ENCODE measurements at places on chromosomes 5 and 9.
A peak's percentile ranks its signal among the peaks of the same experiment; 100 is the strongest.

DNA sequence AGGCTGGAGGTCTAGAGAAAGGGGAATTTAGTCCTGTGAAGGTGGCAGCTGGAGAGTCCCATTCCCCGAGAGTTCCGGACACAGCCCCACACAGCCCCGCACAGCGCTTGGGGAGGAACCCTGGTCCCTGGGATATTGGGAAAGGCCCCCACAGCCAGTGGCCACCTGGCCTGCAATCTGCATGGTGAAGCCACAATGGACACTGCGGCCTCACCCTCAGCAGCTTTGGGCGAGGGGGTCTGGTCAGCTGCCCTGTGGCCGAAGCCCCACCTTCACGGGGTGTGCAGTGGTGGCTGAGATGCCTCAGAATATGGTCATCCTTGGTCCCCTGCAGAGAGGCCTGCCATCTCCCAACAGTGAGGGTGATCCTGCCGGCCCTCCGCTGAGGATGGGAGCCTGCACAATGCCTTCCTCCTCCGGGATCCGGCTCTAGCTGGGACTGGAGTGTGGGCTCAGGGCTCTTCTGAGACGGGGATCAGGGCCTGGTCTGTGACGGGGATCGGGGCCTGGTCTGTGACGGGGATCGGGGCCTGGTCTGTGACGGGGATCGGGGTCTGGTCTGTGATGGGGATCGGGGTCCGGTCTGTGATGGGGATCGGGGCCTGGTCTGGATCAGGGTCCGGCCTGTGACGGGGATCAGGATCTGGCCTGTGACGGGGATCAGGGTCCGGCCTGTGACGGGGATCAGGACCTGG, 33.3 kb upstream of the TMEM250 start:
- DNase-seq, result no peak

GRCh38 chr9:96519787-96520186, 69.8 kb downstream of the HABP4 start:
- DNase-seq, result no peak

DNA sequence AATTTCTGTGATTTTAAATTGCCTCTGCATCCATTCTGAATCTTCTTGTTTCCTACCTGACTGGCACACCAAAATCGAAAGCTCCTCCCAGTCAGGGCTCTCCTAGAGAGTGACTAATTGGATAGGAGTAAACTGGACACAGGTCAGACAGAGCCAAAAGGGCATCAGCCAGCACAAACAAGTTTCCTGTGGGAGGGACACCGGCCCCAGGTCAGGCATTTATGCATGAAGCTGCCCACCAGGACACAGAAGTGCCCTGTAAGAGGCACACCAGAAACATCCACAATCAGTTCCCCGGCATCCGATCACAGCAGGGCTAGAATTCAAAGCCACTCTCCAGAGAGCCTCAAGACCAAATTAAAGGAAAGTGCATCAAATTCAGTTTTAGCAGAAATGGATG, 78.4 kb downstream of the SFXN1 start:
- DNase-seq, result no peak

DNA sequence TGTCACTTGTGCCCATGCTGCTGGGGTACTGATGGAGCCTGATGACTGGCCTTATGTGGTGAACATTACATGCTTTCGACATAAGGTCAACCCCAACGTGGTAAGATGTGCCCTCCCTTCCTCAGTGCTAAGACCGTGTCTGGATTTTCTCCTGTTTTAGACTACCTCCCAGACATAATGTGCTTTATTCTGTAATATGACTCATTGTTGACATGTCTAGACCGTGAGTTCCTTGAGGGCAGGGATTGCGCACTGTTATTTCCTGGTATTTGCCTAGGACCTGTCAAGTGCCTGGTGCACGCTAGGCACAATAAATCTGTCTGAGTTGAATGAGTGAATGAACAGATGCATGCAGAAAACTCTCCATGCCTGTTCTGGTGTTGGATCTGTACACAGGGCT, 346.0 kb downstream of the KDM4C start:
- DNase-seq, result no peak

DNA sequence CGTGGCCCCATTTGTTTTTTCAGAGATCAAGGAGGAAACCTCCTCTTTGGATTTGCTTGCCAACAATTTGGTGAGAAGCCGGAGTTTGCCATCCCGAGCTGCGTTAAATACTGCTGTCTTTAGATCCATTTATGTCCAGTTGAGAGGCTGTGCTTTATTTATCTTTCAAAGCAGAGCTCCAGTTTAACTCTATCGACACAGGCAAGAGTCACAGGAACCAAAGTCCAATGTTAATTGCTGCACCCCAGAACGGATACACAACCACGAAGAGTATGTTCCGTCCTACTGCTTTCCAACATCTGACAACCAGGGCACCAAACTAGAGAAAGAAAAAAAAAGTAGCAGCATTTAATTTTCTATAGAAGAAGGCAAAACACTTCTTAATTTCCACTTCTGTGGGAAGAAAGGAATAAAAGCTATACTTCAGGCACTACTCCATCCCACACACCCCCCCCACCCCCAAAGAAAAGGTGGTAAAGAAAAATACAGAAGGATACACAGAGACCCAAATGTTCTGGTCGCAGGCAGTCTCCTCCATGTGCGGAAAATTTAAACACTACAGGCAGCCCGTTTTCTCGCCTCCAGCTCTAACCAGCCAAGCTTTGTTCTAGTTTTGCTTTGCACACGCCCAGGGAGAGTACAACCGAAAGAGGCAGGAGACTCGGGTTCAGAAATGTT, 1.1 kb downstream of the FEM1C start:
- DNase-seq, result no peak

DNA sequence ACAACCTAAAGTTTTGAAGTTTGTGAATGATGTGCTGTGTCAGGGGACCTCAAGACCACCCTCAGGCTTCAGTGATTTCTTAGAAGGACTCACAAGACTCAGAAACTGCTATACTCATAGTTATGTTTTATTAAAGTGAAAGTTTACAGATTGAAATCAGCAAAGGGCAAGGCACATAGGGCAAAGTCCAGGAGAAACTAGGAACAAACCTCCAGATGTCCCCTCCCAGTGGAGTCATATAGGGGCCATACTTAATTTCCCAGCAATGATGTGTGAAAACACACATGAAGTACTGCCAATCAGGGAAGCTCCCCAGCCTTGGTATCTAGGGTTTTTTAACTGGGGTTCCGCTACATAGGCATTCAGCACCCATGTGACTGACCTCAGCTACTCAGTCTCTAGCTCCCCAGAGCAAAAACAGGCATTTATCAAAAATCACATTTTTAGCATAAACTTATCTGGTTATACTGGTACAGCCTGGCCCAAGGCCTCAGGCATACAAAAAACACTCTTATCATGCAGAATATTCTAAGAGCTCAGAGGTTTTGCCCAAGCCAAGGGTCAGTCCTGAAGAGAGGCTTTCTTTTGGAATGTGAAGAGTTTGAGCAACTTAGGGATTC, 74.7 kb upstream of the ANKRD55 start:
- no peak for DNase-seq

DNA sequence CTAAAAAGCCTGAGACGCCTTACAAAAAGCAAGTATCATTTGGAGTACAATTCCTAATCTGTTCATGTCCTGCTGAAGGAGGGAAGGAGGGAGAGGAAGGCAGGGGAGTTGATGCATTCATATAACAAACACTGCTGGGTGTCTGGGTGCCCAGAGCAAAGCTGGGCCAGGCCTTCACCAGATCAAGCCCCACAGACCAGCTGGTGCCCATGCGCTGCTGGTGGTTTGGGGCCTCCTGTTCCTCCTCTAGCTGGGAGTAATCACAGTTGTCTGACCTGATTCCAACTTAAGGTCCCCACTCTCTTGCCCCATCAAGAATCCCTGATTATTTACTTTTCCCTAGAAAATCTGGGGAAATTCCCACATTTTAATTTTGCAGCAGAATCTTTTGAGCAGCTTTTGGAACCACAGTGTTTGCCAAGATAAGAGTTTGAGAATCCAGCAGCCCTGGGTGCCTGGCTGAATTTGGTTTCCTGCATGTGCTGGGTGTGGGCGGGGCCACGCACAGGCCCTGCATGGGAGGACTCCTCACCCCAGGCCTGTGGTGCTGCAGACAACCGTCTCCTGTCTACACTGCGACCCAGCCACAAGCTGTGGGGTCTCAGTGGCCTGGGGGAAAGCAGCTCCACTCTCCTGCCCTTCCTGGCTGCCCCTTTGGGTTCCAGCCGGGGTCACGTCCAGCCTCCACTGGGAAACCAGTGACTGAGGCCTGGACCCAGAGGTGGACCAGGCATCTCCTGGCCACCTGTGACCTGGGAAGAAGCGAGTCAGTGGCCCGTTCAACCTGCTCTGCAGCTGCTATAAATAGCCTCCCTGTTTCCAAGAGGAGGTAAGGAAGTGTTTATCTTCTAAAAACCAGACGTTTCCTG, 47.5 kb downstream of the NEURL1B start:
- peak; percentile 19 for DNase-seq

- no peak for DNase-seq
These were observed 38.5 kb downstream of the DDX31 start for GRCh38 chr9:132631280-132631679.

- no peak for DNase-seq
These were observed 707.0 kb upstream of the ACO1 start for GRCh38 chr9:31677415-31677814.

DNA sequence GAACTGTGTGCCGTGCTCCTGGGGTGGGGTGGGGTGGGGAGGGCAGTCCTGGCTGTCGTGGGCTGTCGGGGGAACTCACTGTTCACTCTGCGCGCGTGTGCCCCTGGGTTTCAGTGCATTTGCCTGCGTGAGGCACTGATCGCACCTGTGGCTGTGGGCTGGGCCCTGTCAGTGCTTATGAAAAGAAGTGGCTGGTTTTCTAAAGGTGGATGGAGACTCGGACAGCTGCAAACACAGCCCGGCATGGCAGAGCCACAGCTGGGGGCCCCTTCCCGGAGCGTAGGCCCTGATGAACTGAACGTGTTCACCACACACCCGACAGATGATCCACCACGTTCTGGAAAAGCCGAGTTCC, 42.7 kb downstream of the NKD2 start:
- no peak for DNase-seq

DNA sequence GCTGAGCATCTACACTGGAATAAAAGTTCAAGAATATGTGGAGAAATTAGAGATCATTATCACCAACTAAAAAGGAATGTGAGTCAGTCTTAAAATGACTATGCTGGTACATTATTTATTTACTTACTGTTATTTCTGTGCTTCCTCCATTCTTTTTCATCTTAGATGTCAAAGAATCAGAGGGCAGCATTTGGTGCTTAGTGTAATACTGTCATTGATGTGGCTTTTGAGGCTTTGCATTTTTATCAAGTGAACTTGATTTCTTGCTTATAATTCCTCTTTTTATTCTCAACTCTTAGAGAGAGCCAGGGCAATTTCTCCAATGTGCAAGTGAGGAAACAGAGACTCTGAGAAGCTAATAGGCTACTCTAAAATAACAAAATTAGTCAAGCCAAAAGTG, 163.7 kb upstream of the TRPC7 start:
- no peak for DNase-seq

GRCh38 chr9:108885643-108886348, 23.7 kb downstream of the ACTL7A start:
- peak; percentile 44 for DNase-seq

DNA sequence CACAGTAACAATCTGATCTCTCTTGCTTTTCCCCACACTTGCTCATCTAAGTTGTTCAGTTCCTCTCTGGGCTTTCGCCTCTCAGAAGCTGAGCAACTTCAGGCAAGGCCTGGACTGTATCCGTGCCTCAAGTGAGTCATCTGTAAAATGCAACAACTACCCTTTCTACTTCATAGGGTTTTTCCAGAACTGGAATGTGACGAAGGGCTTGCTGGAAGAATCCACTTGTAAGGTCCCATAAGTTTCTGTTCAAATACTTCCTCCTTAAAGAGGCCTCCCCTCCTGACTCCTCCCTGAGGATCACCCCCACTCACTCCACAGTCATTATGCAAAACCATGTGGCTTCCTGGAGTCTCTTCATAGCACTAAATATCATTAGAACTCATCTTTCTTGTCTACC, 17.5 kb upstream of the INSYN2B start:
- DNase-seq, result no peak

DNA sequence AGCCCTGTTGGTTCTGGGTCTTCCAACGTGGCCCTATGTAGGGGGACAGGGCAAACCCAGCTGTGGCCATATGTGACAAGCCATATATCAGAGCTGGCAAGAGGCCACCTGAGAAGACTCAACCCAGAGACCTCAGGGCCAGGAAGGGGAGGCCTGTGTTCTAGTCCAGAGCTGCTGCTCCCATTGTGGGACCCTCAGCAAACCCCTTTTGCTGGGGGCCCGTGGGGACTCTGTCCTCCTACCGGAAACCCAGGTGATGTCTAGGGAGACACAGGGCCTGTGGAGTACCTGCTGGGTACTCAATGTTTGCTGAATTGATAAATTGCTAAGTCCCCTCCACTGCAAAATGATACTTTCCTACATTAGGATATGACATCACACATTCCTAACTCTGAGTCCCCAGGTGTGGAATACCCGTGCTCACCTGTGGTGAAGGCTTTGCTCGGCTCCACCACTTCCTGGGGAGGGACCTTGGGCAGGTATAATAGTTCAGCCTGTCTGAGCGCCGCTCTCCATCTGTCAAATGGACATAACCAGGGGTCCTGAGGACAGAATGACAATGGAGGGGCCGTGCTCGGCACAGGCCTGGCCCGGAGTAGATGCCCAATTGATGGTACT, 38.4 kb upstream of the ASS1 start:
- no peak for DNase-seq

DNA sequence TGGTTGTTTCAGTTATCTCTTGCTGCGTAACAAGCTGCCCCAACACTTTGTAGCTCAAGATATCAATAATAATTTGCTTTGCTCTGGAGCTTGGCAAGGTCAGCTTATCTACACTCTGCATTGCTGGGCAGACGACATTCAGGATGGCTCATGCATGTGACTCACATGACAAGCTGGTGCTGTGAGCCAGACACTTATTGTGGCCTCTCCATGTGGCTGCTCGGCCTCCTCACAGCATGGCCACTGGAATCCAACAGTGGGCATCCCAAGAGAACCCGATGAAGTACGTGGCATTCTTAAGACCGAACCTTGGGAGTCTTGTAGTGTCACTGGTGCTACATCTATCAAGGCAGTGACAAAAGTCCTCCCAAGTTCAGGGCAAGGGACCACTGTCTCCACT, 94.2 kb upstream of the MVB12B start:
- DNase-seq, result no peak

GRCh38 chr5:103010168-103010567, 109.8 kb downstream of the GIN1 start:
- DNase-seq, result no peak

- DNase-seq, result no peak
These were observed 196.6 kb downstream of the PAPPA start for GRCh38 chr9:116350213-116350612.

GRCh38 chr9:97559111-97559514, 57.6 kb downstream of the TMOD1 start:
- no peak for DNase-seq

DNA sequence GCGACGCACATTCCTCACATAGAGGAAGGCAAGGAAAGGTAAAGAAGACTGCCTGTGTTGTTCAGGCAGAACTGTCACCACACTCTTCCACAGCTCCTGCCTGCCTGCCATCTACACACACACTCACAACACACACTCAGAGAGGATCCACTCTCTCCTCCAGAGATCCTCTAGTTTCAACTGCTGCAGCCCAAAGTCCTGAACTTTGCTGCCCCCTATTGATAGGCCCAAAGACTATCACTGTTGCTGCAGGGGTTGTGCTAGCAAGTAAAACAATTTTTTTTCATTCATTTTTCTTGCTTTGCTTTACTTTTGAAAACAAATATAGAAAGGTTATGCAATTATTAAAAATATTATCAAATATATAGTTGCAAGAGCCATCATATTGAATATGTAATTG, 5.9 kb upstream of the CFAP90 start:
- peak; percentile 24 for DNase-seq
